ENCODE measurements at places on chromosomes 4 and X.

- no peak for DNase-seq
These were observed 529 bp upstream of the CITED1 start for GRCh38 chrX:72306085-72306801.

DNA sequence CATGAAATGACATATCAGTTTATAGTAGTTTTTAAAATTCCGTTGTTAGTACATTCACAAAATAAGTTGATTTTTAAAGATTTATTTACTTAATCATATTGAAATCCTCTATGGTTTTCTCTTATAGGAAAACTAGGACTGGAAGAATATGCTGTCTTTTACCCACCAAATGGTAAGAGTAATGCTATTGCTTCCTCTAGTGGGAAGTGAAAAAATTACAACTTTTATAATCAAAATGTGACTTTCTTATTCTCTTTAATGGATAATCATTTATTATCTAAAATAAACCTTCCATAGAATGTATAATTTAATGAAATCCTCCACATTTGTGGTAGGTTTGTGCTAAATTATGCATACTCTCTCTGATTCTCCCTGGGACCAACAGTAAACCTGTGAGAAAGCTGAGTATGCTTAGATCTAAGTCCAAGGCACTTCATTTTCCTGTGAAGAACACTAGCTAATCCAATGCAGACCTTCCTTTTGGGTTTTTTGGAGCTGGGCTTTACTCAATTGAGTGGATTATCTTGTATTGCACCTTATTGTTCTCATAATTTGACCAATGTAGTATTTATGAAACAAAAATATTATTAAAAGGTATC lies 136.2 kb downstream of the TBC1D19 start:
- peak; percentile 13 for DNase-seq

DNA sequence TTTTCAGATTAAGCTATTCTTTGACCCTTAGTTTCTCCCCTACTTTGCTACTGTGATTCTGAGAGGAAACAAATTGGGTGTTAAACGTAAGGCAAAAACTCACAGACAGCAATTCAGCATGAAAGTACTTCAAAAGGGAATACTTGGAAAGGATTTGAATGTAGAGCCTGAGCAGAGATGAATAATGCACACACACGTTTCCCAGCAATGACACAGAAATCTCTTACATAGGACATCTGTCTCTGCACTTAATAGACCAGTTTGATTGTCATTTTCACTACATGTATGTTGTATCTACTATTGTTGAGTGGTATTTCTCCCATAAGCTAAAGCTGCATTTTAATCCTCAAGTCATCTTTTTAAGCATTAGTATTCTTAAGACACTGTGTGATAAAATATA lies 166.1 kb upstream of the TEX13C start:
- no peak for DNase-seq

DNA sequence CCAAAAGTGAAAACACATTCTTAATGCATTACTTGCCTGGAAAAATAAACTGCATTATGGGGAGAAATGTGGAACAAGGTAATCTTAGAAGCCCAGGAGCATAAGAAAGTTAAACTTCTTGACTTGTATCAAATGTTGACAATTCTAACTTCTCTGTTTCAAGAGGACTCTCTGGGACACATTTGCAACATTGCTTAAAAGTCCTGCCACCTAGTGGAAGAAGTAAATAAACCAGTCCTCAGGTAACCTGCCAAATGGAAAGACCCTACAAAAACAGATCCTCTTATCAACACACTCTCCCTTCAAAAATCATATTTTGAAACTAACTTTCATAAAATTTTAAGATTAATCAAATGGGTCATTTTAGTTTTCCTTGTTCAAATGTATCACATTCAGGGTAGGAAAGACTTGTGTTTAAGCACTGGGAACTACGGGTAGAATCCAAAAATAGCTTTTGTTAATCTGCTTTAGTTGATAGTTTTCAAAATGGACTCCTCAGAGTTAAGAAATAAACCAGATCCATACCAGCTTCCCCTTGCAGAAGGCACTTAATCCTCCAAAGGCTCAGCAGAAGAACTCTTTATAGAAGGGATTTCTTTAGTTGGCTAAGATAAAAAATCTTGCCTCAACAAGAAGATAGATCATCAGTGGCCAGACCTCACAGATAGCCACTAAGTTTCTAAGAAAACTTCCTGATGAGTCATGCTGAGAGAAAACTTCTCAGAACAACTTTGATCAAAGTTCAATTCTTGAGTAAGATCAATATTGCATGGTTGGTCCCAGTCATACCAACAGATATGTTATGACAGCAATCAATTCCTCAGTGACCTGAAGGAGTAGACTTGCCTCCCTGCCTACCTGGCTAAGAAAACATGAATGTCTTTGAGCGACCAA lies 141.7 kb downstream of the HHIP start:
- peak; percentile 11 for DNase-seq

DNA sequence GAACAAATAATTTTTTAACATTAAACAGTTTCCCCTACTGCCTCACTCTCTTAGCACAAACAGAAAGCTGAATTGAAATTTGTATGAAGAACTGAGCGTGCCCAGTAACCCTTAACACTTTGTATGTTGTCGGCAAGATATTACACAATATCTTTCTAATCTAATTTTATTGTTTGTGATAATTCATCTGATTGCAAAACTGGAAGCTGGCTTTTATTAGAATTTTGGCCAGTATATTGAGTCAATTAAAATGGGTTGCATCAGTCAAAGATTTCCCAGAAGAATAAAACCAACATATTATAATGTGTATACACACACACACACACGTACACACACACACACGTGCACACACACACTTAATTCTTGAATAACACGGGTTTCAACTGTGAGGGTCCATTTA lies 2332.1 kb downstream of the PCDH7 start:
- no peak for DNase-seq

GRCh38 chr4:68272860-68273259 lies 27.4 kb upstream of the TMPRSS11B start:
- no peak for DNase-seq

GRCh38 chr4:72974694-72975487 lies 94.6 kb downstream of the COX18 start:
- DNase-seq = no peak

GRCh38 chrX:24902806-24903205 lies 113.0 kb downstream of the ARX start:
- no peak for DNase-seq

GRCh38 chrX:101605728-101606127 lies 12.1 kb downstream of the ARMCX6 start:
- no peak for DNase-seq

DNA sequence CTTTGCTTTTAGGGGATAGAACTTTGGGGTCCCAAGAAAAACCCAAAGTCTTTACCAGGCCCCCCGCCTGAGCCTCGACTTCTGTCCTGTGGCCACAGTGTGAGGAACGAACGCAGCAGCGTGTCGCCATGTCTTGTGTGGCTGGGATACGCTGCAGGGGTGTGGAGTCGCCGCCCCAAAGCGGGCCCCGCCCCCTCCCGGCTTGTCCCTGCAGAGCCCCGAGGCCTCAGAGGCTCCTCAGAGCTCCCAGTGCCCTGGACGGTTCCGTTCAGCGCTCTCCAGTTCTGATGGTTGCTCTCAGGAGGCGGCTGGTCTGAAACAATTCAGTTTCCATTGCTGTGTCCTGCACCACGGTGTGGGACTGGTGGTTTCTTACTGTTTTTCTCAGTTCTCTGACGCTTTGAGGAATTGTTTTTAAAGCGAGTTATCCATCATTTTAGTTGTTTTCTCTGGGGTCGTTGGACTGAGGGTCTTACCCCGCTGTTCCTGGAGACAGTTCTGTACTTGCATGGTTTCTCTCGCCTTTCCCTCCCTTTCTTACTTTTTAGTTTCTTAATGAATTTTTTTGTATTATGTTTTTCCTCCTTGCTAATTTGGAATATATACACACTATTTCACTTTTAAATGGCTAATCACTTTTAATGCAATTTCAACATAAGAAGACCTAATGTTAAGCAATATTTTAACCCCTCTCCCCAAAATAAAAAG lies 1.6 kb upstream of the IDUA start:
- DNase-seq = peak; percentile 58

DNA sequence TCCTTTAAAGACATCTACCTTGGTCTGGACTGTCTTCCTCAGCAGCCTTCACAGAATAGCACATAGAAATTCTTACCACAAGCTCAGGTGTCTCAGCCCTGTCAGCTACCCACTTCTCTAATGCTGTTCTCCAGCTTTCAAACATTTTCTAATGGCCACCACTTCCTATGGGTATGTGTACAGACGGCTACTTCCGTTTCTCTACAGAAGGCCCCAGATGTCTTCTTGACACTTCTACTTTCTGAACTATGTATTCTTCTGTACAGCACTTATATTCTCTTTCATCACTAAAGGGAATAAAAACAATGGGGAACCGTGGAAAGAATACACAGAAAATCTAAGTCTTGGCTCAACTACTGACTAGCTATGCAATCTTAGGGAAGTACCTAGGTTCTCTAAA lies 13.3 kb downstream of the OPHN1 start:
- no peak for DNase-seq

DNA sequence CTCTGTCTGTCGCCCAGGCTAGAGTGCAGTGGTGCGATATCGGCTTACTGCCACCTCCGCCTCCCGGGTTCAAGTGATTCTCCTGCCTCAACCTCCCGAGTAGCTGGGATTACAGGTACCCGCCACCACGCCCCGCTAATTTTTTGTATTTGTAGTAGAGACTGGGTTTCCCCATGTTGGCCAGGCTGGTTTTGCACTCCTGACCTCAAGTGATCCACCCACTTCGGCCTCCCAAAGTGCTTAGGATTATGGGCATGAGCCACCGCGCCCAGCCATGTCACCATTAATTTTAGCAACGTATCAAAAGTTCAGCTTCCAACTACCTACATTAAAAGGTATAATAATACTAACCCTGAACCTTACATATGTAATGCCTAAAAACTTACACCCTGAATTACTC lies 940 bp upstream of the UTP3 start:
- no peak for DNase-seq

GRCh38 chrX:66760651-66761050 lies 121.8 kb upstream of the EDA2R start:
- no peak for DNase-seq

GRCh38 chr4:80875642-80876041 lies 154.9 kb upstream of the BMP3 start:
- DNase-seq = no peak
